ENCODE measurements at places on chromosomes 5 and 9.

- DNase-seq, result no peak
Observed at GRCh38 chr5:139470821-139471300, at the start of gene SMIM33. TSS of gene SMIM33 (plus strand) at chr5:139471004. CDS start at chr5:139471122, 118 bp downstream.

DNA sequence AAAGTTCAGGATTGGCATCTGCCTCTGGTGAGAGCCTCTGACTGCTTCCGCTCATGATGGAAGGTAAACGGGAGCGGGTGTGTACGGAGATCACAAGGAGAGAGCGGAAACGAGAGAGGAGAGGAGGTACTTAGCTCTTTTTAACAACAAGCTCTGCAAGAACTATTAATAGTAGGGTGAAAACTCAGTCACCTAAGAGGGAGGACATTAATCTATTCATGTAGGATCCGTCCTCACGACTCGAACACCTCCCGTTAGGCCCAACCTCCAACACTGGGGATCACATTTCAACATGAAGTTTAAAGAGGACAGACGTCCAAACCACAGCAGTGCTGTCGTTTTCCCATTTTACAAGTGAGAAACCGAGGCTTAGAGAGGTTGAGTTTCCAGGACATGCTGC is 173.7 kb downstream of the SLC28A3 start:
- DNase-seq, result no peak

GRCh38 chr9:132591244-132591643 is 8.8 kb downstream of the BARHL1 start:
- no peak for DNase-seq

GRCh38 chr5:133569347-133569746 is 43.0 kb downstream of the FSTL4 start:
- no peak for DNase-seq
